C1 segment of cervical spinal cord (tissue), 14 donors: ENCODE measurements at places on chromosomes 1 and 21.

GRCh38 chr1:65432918-65433317 is 12.4 kb downstream of the LEPR start:
- no peak for DNase-seq

DNA sequence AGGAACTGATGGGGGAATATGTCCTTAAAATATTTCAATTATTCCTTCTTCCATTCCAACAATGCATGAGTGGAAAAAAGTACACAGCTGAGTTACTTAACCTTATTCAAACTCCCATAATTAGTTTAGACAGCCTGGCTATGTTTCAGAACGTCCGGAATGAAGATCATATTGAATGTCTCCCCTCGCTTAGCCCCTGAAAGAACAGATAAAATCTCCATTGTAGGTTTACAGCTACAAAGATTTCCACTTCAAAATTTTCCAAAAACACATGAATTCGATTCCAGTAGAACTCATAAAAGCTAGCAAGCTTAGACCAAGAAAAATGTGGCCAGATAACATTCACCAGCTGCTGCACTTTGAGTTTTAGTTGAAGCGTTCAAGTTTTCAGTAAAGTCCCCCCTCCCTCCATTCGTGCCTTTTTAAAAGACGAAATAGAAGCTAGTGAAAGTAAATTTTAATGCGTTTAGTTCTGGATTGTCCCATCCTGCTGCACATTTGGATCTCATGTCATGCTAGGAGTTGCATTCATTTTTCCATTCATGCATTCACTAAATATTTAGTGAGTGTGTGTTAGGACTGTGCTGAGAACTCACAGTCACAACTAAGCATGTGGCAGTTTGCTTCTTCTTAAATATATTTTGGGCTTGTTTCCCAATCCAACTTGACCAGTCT is 29.4 kb upstream of the SSX2IP start:
- DNase-seq: no peak

- no peak for DNase-seq
Measured at GRCh38 chr1:101769520-101769919, 227.2 kb downstream of the OLFM3 start.

DNA sequence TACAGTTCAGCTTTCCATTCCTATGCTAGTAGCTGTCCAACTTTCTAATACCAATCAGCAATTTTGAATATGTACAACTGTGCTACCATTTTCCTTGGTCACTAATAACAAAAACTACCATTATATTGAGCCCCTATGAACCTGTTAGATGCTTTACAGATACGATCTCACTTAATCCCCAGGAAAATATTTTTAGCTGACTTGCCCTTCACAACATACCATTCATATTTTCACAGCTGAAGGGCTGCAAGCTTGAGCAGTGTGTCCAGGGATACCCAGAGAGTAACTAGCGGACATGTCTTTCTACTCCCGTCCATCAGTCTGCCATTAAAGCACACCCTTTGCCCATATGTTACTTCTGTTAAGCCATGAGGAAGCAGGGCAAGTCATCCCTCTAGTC is 140.5 kb downstream of the SPATA46 start:
- DNase-seq: no peak
